A549 treated with dexamethasone at 1 μM for 4 hours (cell line): ENCODE measurements at places on chromosomes 5 and 9. TPM values are rescaled to one million over a fixed set of nuclear protein-coding genes. Genes with fewer than 3 reads are reported as not detected.

The NSD1 gene
- total RNA-seq, result 15.6 to 25.6 TPM (median 22.5 TPM) in 5 replicates

The ARL14EPL gene
- 0.06 to 0.22 TPM (median 0.15 TPM) in 5 replicates for total RNA-seq

The FOXD4L3 gene
- total RNA-seq, result 0.05 to 0.08 TPM in 2 of 5 replicates, not detected in the others

The RHOBTB3 gene
- total RNA-seq, result 7.9 to 11.8 TPM (median 9.5 TPM) in 5 replicates

The SEMA5A gene
- 0.01 to 0.06 TPM in 2 of 5 replicates, not detected in the others for total RNA-seq

The RETREG1 gene
- total RNA-seq, result 2.3 to 4.2 TPM (median 3.0 TPM) in 5 replicates
